ENCODE measurements at places on chromosomes 12 and 14.
A peak's percentile ranks its signal among the peaks of the same experiment; 100 is the strongest.

DNA sequence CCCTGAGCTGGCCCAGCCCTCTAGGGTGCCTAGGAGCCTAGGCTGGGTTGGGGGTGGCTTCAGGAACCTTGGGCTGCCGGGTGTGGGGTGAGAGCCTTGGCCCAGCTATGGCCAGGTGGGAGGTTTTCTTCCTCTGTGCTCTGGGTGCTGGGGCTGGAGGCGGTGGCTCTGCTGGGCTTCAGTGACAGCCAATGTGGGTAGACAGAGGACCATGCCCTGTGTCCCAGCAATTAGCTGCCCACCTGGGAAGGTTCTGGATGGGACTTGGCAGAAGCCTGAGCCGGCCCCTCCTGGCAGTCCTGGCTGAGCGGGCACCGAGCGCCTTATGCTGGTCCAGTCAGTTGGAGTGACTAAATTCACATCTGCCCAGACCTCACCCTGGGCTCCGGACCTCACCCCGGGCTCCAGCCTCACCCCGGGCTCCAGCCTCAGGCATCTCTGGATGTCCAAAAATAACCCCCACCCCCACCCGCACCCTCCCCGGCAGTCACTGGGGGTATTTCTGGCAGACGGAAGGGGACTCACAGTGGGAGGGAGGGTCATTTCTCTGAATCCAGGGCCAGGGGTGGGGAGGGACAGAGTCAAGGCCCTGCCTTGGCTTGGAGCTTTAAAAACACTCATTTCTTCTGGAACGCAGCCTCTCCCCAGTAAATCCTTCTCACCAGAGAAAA is 46.9 kb downstream of the CYP46A1 start:
- DNase-seq: no peak

- no peak for DNase-seq
Observed at GRCh38 chr12:130401703-130402102, 64.0 kb downstream of the PIWIL1 start.

- DNase-seq: no peak
Observed at GRCh38 chr12:70367258-70368141, 1.4 kb downstream of the KCNMB4 start.

DNA sequence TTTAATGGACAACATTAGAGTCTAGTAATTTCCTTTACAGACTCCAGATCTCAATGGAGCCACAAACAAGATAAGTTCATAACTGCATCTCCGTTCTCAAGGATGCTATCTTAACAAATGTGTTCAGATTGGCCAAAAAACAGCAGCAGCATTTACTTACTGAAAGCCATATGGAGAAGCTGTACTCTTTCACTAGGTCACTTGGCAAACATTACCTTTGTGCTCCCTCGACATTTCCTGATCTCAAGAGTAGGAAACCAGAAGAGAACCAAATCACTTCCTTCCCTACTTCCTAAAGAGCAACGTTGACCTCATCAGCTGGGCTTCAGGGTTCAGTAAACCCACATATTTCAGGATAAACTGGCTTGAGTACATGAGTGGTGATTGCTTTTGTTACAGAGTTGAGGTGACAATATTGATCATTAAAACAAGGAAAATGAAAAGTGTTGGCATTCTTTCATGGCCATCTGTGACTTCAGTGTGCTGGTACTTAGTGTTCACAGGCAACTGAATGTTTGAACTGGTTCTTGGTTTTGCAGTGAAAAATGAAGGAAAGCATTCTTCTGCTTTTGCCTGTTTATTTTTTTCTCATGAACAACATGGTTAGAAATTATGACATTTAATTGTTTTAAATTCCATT is 449.6 kb downstream of the TMEM117 start:
- DNase-seq: no peak

GRCh38 chr12:22286569-22286968 is 47.9 kb downstream of the ST8SIA1 start:
- no peak for DNase-seq

GRCh38 chr14:55306938-55307589 is 35.8 kb downstream of the FBXO34 start:
- no peak for DNase-seq

DNA sequence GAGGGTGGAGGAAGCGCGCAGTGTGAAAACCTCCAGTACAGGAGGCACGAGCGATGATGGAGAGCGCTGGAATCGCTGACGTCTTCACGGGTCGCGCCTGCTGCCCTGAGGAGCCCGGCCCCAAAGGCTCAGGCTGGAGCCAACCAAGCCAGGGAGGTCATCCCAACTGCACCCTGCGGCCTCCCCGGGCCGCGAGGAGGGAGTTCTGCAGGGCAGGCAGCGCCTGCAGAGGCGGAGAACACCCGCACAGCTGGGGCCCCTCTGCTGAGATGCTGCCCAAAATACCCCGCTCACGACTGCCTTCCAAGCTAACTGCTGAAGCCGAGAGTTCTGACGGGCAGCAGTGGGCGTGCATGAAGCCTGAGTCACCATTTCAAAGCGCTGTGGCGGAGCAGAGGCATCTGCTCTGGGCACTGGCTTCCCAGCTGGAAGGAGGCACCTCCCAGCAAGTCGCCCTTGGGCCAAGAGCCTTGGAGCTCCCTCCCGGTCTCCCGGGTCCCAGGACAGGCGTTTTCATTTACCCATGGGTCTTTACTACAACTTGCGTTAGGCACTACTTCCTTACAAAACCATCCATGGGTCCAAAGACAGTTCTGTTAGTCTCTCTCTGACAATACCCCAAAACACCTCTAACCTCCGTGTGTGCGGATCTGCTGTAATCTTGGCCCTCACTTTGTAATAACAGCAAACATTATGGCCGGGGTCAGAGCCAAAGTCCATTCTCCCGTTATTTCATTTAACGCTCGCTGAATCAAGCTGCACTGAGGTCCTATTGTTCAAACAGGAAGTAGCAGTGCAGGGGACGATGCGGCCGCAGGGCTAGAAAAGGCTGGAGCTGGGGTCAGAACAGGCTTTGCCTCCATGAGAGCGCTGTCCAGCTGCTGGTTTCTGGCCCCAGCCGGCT is 60.1 kb upstream of the RIMBP2 start:
- peak; percentile 26 for DNase-seq

DNA sequence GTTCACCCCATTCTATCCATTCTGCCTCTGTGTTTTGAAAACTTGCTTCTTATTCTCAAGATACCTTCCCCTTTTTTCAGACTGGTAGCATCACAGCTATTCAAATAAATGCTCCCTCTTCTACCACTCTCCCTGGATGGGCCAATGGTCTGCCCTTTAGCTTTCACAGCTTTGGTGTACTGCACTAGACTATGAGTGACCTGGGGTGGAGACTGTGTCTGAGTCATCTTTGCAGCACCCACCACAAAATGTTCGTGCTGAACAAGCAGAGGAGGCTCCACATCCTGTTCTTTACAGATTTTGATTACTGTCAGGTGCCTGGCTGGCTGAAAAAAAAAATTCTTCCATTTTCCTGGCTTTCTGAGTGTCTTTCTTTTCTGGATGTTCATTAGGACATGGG is 1104.1 kb upstream of the TMEM132C start:
- no peak for DNase-seq

DNA sequence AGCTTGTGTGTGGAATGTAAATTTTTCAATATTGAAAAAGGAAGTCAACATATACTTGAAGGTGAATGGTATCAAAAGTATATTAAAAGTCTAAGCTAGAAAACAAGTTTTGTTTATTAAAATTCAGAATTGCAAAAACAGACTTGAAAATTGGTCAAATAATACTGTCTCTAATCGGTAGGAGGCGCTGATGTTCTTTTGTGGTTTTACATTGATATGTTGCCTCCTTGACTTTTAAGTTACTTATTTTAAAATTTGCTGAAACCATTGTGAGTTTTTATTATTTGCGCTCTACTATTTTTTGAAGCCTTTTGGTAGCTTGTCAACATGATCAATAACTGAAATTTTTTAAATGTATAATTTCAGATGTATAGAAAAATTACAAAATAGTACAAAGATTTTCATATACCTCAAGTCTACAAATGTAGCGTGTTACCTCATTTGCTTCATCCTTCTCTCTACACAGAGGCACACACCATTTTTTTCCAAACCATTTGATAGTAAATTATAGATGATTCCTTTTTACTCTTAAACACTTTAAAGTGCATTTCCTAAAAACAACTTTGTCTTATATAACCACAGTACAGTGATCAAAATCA is 6.9 kb downstream of the RTRAF start:
- DNase-seq: no peak

GRCh38 chr14:61153914-61154545 is 127.1 kb downstream of the TMEM30B start:
- DNase-seq: no peak

DNA sequence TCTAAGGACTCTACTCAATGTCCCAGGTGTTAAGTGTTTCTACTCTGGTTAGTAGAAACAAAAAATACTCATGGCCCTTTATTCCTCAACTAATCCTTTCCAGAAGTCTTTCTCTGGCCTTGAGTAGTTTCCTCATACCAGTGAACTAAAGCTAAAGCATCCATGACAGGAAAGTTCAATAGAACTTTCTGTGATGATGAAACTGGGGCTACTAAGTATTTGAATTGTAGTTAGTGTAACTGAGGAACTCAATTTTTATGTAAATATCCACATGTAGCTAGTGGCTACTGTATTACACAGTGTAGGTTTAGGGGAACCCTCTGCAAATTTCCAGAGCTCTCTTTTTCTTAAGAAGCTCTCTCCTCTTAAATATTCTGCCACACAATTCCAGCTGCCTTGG is 63.7 kb downstream of the R3HDM2 start:
- no peak for DNase-seq

GRCh38 chr12:53746592-53747092 is 5.1 kb downstream of the CISTR start:
- DNase-seq: peak; percentile 77

- no peak for DNase-seq
Observed at GRCh38 chr12:104858611-104859543, 99.2 kb downstream of the SLC41A2 start.

GRCh38 chr14:75566321-75566720 is 12.1 kb upstream of the FLVCR2 start:
- DNase-seq: peak; percentile 67

GRCh38 chr14:75373616-75374015 is 54.2 kb upstream of the JDP2 start:
- no peak for DNase-seq

- DNase-seq: no peak
Observed at GRCh38 chr12:10952645-10953044, 13.6 kb upstream of the TAS2R14 start.

DNA sequence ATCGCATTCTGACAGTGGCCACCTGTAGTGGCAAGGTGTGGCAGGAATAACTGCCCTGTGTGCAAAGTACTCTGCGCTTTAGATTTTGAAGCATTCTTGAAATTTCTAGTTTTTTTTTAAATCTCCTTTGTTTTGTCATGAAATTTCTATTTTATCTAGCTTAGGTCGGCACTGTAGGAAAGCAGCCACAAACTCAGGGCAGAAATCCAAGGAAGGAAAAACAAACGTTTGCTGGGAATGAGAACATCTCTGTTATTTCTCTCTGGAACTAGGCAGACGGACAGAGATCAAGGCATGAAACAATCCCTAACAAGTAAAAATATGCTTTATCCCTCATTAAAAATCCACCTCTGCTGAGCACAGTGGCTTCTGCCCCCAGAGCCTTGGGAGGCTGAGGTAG is 1.3 kb upstream of the NR2C1 start:
- no peak for DNase-seq

DNA sequence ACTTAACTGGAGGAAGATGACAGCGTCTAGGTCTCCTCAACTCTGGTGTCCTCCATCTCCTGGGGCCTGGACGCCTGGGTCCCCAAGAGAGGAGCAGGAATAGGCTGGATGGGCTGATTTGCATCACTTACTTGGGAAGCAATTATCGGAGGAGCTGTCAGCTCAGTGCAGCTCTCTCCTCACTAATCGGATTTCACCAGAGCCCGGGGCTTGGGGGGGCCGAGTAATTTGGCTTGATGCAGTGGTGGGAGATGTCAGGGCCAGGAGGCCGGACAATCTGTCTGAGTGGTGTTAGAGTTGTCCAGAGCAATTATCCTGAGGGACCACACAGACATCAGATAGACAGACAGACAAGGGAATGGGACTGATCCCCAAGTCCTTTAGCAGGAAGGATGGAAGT is 4.6 kb upstream of the SMUG1 start:
- DNase-seq: no peak

DNA sequence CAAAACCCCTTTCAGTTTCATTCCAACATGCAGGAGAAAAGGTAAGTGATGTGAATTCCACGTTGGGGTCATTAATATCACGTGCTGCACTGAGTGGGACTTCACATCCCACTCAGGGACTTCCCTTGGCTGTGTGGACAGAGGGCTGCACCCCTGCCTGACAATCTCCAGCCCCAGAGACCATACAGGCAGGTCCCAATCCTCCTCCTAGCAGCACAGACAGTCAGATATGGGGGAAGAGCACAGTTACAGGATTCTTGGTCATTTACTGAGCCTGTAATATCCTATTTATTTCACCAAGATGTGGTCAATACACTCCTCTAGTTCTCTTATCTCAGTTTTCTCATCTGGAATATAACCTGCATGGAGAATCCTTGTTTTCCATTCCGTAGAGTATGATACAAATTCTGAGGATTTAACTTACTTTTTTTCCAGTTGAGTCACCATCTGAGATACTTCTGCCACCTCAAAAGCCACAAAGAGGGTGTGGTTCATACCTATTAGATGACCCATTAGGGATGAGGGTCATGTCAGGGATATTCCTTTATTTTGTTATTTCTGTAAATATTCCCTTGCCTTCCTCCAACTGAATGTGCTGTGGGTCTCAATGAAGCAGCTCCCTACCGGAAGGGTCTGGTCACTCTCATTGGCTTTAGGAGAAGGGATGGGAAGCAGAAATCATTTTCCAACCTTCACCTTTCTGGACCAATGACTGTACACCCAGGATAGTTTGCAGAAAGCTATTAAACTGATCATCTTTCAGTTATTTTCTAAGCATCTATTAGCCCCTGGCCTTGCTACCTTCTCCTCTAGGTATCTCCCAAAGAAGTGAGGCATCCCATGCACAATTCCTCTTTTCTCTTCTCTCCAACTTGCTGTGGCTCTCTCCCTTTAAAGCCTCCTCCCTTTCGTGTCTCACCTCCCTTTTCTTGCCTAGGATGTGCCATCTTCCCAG is 43.0 kb upstream of the NTF3 start:
- no peak for DNase-seq

DNA sequence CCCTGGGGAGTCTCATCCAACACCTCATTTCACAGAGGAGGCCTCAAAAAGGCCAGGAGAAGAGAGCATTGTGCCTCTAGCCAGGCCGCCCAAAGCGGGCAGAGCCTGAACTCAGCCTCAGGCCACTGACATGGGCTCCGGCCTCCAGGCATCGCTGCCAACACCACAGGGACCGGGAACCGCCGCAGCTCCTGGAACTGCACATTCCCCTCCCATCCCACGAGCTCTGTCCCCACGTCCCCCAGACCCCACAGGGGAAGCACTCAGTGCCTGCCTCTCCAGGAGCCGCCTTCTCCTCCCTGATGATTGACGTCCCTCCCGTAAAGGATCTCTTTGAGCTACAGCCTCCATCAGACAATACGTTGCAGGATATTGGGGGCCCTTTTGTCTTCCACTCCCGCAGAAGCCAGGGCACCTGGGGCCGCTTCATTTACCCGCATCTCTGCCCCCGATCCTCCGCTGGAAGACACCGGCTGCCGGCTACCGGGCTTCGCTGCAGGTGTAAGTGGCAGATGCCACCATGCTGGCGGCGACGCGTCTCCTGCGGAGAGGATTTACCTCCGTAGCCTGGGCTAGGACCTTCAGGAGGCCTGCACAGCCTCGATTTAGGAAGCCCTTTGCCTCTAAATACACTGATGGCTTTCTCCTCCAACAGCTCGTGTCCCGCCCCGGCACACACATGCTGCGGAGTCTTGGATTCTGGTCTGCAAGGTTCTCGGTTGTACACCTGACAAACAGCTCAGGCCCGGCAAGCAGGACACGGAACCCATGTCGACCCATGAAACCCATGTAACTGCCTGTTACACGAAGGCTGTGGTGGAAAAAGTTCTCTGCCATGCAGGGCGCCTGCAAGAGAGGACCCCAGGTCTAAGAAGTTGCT is 104.8 kb downstream of the RIMBP2 start:
- no peak for DNase-seq

GRCh38 chr12:123107926-123108681 is 42.8 kb downstream of the PITPNM2 start:
- no peak for DNase-seq

Measured in activated CD4-positive, alpha-beta T cell treated with anti-CD3 and anti-CD28 coated beads for 1 hour (primary cell).